ENCODE measurements at places on chromosomes 13 and 19.

DNA sequence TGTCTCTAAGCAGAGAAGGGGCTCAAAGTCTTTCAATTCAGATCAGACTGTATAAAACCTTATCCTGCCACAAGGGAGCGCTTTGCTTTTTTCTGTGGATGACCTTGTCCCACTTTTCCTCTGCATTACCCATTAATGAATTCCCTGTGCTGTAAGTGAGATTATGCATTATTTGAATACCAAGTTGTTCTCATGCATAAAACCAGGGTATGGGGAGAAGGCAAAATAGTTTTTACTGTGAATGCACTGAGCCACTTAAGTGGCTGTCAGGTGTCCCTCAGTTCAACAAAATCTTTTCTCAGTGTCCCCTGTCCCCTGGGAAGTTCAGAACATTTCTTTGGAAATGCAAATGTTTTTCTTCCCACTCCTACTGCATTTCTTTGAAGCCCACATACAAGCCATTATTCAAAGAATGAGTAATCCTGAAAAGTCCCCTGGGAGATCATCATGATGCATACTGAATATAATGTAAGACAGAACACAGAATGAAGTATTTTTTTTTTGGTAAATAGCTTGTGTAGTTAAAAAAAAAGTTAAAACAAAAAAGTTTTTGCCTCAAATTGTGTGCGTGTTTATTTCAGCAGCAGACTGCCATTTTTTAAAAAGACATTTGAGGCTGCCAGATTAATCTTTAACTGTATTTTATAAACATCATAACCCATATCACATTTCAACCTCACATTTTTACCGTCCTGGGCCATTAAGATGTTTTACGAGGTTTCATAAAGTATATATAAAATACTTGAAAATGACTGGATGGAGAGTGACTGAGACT is 506.7 kb upstream of the PCDH9 start:
- no peak for DNase-seq

- DNase-seq, result peak; percentile 75
These were observed 216.6 kb upstream of the SLC10A2 start for GRCh38 chr13:103282571-103283450.

DNA sequence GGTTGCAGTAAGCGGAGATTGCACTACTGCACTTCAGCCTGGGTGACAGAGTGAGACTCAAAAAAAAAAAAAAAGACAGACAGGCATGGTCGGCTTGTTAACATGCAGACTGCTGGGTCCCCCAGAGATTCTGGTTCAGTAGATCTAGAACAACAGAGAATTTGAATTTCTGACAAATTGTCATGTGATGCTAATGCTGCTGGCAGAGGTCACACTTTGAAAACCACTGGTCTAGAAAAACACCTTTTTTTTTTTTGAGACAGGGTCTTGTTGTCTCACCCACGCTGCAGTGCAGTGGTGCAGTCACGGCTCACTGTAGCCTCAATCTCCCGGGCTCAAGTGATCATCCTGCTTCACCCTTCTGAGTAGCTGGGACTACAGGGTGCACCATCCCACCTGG is 7.7 kb upstream of the LRFN3 start:
- DNase-seq, result no peak

GRCh38 chr13:23695711-23696464 is 125.7 kb downstream of the TNFRSF19 start:
- no peak for DNase-seq

GRCh38 chr19:54138489-54139256 is 1.1 kb downstream of the CNOT3 start:
- no peak for DNase-seq

- no peak for DNase-seq
These were observed 38.9 kb downstream of the ALOX5AP start for GRCh38 chr13:30774214-30774730.

GRCh38 chr19:43599635-43600295 is 3.4 kb downstream of the ZNF576 start:
- no peak for DNase-seq

GRCh38 chr19:5960005-5961001 is 17.6 kb downstream of the RANBP3 start:
- no peak for DNase-seq

DNA sequence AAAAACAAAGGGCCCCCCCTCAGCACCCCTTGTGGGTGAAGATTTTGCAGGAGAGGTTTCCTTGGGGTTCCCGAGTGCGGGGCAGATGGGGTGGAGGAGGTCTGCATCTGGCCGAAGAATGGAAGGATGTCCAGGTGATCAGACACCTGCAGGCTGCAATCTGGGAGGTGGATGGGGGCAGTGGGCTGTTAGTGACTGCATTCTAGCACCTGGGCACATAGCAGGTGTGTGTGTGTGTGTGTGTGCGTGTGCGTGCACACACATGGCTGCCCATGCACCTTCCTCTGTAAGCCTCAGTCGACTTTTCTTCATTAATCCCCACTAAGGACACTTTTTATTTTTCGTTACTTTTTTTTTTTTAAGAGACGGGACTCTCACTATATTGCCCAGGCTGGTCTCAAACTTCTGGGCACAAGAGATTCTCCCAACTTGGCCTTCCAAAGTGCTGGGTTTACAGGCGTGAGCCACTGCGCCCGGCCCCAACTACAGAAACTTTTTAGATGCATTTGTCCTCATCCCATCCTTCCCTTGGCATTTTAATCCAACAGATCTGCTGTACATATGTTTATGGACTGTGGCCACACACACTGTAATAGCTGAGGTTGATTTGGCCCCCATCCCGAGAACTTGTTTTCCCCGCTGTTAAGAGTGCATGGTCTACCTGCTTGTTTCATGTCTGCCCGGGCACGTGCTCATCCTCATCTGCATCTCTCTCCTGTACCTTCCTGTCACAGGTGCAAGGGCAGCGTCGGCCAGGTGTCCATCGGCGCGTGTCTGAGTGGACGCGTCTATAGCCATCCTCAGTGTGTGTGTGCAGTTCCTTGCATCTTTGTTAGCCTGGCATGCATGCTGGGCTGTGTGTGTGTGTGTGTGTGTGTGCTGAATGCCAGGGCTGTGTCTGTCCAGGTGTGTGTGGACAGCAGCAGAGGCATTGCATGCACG is 731 bp downstream of the MAG start:
- no peak for DNase-seq

DNA sequence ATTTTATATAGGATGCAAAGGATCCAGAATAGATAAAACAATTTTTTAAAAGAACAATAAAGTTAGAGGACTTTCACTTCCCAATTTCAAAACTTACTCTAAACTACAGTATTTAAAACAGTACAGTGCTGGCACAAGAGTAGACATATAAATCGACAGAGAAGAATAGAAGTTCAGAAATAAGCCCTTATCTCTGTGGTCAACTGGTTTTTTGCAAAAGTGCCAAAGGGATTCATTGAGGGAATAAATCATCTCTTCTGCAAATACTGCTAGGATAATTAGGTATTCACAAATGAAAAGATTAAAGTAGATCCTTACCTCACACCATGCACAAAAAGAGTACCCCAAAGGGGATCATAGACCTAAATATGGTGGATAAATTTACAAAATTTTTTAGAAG is 431.0 kb upstream of the HTR2A start:
- DNase-seq, result no peak

DNA sequence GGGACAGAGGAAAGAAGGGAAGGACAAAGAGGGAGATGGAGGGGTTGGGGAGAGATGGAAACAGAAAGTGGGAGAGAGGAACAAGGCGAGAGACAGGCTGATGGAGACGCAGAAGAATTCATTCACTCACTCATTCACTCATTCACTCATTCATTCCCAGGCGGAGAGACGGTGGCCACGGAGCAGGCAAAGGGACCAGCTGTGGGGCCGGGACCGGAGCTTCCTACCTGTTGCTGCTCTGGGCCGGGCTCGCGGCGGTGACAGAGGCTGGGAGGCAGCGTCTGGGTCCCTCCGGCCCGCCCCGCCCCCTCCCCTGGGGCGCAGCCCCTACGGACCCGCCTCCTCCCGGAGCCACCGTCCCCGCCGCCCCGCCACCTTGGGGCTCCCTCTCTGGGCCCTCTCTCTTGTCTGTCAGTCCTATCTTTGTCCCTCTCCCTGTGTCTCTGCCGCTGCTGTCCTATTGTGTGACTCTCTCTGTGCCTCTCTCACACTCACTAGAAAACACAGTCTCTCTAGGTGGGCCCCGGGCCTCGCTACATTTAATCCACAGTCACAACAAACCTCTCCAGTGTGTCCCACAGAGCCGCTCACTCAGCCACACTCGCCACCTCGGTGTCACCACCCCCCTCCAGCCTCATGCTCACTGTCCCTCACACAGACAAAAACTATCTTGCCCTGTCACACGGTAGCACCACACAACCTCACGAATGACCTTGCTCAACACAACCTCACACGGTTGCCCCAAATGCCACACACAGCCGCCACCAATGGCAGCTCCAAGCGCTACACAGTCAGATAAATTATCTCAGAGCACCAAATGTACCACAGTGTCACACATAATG is at the start of gene GNG8:
GNG8 (minus strand) TSS at position 283 of the 842 bp plus-strand sequence. CDS start 1,520 bp downstream, outside the sequence.
- peak; percentile 59 for DNase-seq

GRCh38 chr19:2461751-2462634 is 5.2 kb upstream of the LMNB2 start:
- DNase-seq, result no peak

GRCh38 chr13:112759053-112759452 is 69.2 kb downstream of the ATP11A start:
- DNase-seq, result no peak

DNA sequence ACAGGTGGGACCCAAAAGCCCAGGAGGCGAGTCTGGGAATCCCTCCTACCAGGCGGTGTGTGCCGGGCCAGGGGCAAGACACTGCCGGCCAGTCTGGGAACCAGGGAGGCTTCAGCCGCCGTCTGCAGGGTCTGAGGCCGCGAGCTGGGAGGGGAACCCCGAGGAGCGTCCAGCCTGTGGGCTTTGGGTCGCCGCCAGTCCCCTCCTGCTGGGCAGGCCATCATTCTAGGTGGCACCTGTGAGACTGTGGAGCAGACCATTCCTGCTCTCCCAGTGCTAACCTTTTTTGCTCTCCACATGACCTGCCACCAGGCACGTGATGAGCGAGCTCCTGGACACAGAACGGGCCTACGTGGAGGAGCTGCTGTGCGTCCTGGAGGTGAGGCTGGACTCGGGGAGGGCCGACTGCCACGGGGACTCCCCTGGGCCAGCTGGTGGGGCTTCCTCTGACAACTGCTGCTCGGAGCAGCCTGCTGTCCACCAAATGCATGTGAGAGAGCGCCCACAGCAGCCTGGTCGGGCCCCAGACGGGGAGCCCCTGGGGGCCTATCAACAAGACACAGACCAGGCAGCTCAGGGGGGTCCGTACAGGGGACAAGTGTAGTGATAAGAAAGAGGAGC is 24.6 kb upstream of the F7 start:
- DNase-seq, result no peak

DNA sequence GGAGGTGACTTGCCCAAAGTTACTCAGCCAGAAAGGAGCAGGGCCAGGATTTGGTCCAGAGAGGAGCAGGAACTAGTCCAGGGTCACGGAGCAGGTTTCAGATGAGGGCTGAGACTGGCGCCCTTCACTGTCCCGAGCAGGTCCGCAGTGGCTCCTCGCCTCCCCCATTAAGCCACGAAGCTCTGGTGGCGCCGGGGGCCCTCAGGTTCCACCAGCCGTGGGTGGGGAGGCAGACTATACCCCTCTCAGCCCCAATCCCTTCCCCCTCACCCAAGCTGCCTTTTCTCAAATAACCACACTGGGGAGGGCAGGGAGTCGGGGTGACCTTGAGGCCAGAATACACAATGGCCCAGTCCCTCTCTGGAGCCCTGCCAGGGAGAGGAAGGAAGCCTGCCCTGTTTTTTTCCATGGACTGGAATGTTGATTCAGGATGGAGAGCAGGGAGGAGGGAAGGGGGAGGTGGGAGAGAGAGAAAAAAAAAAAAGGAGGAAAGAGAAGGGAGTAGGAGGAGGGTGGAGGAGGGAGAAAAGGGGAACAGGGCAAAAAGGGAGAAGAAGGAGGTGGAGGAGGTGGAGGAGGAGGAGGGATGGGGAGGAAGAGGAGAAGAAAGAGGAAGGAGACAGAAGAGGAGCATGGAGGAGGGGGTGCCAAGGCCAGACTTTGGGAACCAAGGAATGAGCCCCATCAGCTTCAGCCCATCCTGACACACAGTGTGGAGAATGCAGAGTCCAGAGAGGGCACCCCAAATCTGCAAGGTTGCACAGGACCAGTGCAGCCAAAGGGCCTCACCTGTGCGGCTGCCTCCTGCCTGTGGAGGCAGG is 19.7 kb downstream of the CEACAM16 start:
- no peak for DNase-seq

DNA sequence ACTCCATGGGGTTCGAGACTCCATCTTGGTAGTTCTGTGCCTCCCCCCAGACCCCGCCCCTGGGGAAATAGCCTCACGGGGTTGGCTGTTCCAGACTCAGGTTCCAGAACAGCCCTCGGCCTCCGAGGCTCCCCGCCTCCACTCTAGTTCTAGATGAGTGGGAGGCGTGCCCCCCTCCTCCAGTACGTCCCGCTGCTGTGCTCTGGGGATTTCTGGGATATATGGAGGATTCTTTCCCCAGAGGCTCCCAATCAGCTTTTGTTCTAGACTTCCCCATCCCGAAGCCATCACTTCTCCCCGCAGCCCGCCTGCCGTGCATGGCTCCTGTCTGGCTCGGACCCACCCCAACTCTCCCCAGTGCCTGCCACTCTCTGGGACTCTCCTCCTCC is 1.9 kb upstream of the CACNG7 start:
- DNase-seq, result no peak

DNA sequence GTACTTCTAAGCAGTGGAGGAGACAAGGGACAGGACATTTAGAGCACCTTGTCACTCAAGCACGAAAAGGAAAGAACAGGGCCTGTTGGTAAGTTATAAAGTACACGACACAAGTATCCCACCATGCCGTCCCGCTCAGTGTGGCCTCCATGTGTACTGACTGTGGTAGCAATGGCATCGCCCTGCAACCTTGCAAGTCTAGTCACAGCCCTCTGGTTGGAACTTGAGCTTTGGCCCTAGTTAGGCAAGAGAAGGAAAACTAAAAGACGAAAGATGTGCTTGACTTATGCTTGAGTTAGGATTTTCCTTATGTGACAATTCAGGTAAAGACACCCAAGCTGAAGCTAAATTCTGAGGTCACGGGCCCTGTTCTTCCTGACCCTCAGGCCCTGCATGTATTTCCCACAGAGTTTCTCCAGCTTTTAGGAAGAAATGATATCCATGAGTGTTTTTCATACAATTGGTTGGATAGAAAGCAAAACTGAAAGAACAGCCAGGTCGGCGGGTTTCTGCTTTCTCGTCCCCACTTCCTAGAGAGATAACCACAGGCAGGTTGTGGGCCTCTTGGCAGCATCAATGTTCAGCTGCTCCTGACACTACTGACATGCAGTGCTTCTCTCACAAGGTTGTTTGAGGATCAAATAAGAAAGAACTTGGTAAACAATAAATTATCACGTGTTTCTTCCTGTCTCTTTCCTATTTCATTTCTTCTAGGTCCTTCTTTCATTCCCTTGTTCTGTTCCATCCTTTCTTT is 216.2 kb downstream of the IRS2 start:
- no peak for DNase-seq

DNA sequence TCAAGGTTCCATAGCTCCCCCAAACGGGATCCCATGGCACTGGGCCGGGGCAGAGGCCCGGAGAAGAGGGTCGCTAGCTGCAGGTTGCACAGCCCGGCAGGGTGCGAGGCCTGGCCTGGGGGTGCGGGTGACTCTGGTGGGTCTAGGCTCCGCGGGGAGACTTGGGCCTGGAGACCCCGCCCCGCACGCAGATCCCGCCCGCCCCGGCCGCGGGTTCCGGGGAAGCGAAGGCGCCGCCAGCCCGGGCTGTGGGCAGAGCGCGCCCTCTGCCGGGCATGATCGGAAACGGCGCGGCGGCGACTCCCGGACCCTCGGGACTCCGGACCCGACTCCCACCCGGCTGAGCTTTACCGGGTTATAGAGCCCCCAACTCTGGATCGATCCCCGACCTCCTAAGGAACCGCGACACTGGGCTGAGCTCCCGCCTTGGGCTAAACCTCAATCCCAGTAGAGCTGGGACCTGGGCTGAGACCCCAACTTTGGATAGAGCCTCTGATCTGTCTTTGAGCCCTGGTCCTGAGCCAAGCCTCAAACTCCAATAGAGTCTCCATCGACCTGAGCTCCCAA is 3.1 kb upstream of the TNFAIP8L1 start:
- no peak for DNase-seq
